ENCODE measurements at places on chromosomes 3 and 15.
A peak's percentile ranks its signal among the peaks of the same experiment; 100 is the strongest.

DNA sequence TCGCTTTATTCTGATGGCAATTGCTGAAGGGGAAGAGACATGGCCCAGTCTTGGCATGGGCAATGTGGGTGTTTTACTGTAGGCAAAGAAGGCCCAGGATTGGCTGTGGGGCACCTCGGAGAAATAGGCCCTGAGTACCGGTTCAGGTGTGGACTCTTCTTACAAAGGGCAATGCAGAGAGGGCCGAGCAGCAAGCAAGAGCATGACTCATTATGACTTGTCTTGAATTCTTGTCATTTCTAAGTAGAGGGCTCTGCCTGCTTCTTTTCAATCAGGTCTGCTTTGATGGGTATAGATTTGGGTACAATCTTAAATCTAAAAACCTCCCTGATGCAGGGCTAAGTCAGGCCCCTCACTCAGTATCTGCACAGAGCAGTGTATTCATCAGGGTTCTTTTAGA lies 14.8 kb upstream of the BUB1B start:
- peak; percentile 38 for DNase-seq

DNA sequence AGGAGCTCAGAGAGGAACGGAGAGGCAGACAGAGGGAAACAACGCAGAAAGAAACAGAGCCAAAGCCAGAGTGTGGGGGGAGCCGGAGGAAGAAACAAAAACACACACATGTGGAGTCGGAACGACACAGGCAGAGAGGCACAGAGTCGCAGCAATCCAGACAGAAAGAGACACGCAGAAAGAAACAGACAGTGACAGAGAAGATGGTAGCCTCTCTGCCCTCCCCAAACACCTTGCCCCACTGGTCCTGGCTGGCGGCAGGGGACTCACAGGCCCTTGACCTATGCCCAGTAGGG lies 1.7 kb downstream of the NCKIPSD start:
- no peak for DNase-seq

- no peak for DNase-seq
Measured at GRCh38 chr3:128610451-128611070, 40.1 kb downstream of the RPN1 start.

GRCh38 chr3:101300073-101300472 lies 20.3 kb downstream of the IMPG2 start:
- DNase-seq: no peak

GRCh38 chr15:80159811-80160569 lies 7.2 kb downstream of the FAH start:
- DNase-seq: peak; percentile 89

DNA sequence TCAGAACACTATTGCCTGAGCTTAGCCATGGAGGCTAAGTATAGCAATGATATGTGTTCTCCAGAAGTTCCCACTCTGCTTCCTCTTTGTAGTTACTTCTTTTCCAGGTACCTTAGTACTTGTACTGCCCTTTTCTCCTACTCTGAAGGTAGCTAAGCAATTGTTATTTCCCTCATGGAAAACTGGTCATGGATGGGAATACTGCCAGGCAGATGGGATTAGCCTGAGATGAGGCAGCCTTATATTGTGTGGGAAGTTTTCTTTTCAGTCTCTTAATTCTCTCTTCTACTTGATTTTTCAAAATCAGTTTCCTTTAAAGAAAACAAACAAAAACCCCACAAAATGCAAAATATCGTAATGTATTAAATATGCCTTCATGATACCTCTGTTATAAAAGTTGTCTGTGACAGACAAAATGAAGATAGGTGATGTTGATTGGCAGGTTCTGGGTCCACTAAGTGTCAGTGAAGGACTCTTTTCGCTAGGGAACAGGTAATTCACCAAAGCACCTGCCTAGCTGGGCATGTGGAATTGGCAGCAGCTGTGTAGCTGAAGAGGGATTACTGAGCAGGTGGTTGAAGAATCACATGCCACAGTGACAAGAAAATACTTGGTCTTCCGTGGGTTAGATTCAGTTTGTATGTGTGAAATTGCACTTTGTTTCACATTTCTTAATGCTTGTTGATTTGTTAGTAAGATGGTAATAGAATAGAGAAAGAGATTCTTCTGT lies 4.1 kb downstream of the ZNF609 start:
- DNase-seq: peak; percentile 62

- DNase-seq: peak; percentile 29
Measured at GRCh38 chr3:101976473-101976872, 127.2 kb downstream of the NFKBIZ start.

DNA sequence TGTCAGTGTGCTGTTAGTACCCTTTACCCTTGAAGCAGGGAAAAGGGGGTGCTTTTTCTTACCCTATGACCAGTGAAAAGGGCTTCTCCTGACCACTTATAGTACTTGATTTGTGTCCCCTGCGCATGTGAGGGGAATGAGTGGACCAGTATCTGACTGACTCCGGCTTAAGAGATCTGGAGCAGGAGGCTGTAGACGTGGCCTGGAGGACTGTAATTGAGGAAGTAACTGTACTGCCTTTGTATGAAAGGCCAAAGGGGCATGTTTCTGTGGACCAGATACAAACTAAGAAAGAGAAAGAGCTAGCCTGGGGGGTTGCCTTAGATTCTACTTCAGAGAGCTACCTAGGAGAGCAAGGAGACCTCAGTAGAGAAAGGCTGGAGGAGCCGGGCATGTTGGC lies 89.9 kb upstream of the TBL1XR1 start:
- DNase-seq: no peak

- peak; percentile 80 for DNase-seq
Measured at GRCh38 chr15:90557186-90558084, 27.7 kb downstream of the CRTC3 start.

GRCh38 chr3:127822041-127822681 lies at the start of gene MGLL:
MGLL (minus strand) TSS chr3:127822515; CDS start chr3:127822318, 197 bp downstream.
- DNase-seq: peak; percentile 45

DNA sequence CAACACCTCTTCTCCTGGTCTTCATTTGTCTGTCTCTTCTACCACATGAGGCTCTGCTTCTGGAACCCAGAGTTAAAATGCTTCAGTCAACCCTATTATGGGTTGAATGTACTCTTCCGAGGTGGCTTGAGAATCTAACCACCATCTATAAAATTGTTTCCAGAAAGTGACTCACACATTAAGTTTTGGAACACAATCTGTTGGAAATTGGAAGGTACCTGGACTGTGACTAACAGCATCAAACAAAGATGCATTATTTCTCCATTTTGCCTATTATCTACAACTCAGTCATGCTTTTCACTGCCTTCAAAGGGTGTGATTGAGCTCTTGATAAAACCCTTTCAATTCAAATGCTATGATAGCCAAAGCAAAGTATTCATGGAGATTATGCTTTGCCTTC lies 499.0 kb upstream of the SEMA6D start:
- DNase-seq: no peak

DNA sequence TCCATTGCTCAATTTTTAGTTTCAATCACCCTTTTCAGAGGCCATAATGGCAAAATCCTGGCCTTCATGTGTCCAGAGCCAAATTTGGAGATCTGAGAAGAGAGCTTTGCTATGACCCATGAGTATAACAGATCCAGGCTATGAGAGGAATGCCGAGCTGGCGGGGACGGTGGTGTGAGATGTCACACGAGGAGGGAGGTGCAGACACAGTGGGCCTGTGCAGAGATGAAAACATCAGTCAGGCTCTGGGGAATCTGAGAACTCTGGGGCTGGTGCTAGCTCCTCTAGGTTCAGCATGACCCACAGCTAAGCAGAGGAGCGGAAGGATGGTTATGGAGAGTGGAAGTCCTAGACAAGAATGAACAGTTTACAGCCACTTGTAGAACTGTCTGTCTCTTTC lies 398.3 kb upstream of the ATP10A start:
- DNase-seq: no peak

- no peak for DNase-seq
Measured at GRCh38 chr3:174208161-174208560, 651.0 kb upstream of the NAALADL2 start.

- peak; percentile 11 for DNase-seq
Measured at GRCh38 chr3:63450023-63450422, 171.9 kb downstream of the SYNPR start.

DNA sequence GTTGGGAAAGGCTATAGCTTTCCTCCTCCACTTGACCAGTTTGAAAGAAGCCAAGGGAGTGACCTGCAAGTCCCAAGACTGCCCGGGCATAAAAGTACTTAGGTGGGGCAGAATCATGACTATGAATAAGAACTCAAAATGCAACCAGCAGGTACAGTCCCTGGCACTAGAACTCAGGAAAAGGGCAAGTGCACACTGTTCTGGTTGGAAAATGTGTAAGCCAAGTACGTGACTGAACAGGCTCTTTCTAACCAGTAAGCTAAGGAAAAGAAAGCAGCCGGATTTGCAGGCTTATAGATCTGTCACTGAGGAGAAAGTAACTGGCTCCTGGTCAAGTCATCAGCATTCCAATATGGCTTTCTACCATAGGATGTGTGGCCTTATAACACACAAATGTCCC lies 101.2 kb upstream of the SLC4A7 start:
- DNase-seq: no peak

- DNase-seq: peak; percentile 34
Measured at GRCh38 chr3:62184559-62184958, 188.8 kb downstream of the FEZF2 start.

DNA sequence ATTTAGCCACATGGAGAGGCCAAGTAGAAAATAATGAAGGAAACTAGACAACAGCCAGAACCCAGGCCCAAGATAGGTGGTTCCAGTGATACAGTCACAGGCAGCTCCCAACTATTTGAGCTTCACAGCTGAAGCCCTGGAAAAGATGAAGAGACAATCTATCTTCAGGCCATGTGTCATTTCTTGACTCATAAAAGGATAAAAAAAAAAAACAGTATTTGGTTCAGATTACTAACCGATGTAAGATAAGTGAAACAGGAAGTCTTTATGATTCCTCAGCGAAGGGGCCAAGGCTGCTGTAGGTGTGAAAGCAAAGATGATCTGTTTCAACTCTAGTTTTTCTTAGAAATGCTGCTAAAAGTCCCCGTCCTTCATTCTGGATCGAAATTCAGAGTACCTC lies 394.6 kb downstream of the ZNF385D start:
- DNase-seq: peak; percentile 47

GRCh38 chr15:89746386-89746780 lies 4.7 kb downstream of the MESP1 start:
- DNase-seq: no peak

DNA sequence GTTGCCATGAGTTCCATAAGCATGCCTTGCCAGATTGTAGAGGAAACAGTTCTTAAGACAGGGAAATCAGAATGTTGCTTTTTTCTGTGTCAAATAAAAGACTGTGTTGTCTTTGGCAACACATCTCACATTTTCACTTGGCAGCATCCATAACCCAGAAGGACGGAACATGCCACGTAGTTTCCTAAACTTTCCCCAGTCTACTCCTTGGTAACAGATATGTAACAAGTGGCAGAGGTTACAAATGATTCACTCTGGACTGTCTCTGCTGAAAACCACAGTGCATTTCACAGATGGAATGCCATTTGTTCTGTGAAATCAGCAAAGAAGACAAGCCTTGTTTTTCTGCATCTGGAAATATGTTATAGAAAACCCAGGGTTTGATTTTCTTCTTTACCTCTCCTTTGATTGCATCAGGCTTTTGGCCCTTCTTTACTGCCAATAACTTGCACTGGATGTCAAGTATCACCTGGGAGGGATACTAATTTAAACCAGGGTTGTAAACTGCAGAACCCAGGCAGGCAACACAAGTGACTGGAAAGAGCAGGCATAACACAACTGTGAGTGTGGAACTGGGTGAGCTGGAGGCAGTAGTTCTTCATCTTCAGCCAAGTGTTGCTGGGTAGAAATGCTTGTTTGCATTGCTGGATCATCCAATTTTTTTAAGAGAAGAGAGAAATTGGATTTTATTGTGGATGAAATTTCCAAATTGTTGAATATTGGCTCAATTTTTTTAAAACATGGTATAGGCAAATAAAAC lies 124.4 kb upstream of the FOXB1 start:
- DNase-seq: peak; percentile 93

- DNase-seq: no peak
Measured at GRCh38 chr3:187792521-187792920, 47.3 kb upstream of the BCL6 start.

DNA sequence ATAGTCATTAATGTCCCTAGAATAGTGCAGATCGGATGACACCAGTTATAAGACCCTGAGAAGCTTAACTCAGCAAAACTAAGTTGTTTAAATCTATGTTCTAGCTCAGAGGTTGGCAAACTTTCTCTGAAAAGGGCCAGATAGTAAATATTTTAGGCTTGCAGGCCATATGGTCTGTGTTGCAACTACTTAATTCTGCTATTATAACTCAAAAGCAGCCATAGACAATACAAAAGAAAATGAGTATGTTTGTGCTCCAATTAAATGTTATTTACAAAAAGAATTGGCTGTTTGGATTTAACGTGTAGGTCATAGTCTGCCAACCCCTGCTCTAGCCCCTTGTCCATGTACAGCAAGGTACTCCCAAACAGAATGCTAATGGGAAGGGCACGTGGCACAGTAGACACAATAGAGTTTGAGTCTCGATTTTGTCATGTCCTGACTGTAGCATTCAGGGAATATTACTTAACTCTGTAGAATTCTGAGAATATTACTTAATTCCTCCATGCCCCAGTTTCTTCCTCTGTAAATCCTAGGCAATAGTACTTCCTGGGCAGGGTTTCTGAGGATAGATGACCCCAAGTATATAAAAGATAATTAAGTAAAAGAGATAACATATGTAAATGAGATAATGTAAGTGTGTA lies 70.5 kb upstream of the ATP2C1 start:
- DNase-seq: no peak

GRCh38 chr3:51280176-51280575 lies 104.9 kb upstream of the MANF start:
- no peak for DNase-seq

- no peak for DNase-seq
Measured at GRCh38 chr3:62625268-62625667, 249.9 kb downstream of the CADPS start.

DNA sequence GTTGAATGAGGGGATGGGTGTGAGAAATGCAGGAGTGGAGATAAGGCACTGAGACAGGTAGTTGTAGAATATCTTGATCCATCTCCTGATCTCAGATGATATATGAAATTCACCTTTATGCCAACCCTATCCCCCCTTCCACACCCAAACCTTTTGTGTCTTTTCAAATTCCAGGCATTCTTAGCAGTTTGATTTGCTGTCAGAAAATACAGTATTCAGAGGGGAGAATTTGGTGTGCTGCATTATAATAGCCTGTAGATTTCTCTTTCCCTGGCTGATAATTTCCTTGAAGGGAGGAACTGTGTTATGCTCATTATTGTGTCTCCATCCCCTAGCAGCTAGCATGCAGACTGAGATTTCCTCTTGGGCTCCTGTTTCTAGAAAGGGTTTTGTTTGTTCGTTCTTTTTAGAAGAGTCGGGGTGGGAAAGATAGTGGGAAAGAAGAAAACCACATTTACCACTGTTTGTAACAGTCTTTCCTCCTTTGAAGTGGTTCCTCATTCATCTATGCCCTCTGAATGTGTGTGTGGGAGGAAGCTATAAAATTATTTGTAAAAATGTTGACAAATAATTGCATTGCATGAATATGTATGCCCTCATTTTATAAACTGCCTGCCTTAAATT lies 373.4 kb downstream of the DIPK2A start:
- DNase-seq: no peak

GRCh38 chr15:54816401-54816800 lies 380.3 kb downstream of the RSL24D1 start:
- DNase-seq: no peak

Measured in fibroblast of mammary gland (primary cell).